ENCODE measurements at places on chromosomes 4 and X. TPM values are rescaled to one million over a fixed set of nuclear protein-coding genes. Genes with fewer than 3 reads are reported as not detected.

GRCh38 chr4:77226939-77227705, 70.1 kb downstream of the CCNG2 start:
- H3K27ac ChIP-seq: no peak overlapping the region
- H3K36me3 ChIP-seq: no peaks in the 10 kb centered on the region
- no peak overlapping the region for H3K4me3 ChIP-seq
- no peaks in the 10 kb centered on the region for H3K27me3 ChIP-seq
- no peak for DNase-seq

The TBC1D1 gene
- 66.4 TPM for polyA plus RNA-seq

The PRSS12 gene
- not detected for polyA plus RNA-seq

DNA sequence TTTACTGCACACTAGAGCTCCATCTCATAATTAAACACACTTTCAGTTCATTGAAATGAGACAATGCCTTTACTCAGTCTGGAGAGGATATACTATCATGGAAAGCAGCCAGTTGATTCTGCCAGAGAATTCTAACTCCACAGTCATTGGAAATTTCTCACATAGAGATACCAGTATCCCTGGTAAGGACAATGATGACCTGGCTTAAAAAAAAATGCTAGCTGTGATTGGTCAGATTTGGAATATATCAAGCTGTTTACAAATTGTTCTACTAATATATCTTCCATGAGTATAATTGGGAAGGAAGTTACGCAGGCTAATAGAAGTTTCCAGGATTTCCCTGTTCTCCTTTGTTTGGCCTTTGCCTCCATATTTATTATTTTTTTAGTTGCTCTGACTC, 34.5 kb upstream of the TLL1 start:
- H3K4me1 ChIP-seq: no peaks in the 10 kb centered on the region
- no peaks in the 10 kb centered on the region for H3K27me3 ChIP-seq
- no peak for DNase-seq
- H3K27ac ChIP-seq: no peak overlapping the region
- no peak overlapping the region for H3K4me3 ChIP-seq

DNA sequence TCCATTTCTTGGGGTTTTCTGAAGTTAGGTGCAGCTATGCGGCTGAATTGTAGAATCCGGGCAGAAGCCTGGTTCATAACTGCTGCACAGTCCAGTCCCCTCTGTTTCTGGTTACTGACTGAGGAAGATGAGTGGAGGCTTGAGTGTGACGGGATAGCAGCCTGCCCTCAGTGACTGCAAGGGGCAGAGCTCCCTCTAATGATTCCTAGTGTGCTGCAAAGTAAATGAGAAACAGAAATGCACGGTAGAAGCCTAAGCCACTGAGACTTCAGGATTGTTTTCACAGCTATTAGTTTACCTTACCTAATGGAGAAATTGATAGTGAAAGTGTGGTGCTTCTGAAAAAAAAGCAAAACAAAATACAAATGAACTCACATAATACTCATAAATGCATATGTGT, 189.2 kb downstream of the GPM6A start:
- no peak overlapping the region for H3K4me3 ChIP-seq
- no peaks in the 10 kb centered on the region for H3K27me3 ChIP-seq
- H3K36me3 ChIP-seq: no peaks in the 10 kb centered on the region
- H3K27ac ChIP-seq: no peak overlapping the region

- H3K36me3 ChIP-seq: no peaks in the 10 kb centered on the region
- H3K4me3 ChIP-seq: no peak overlapping the region
- DNase-seq: no peak
- no peak overlapping the region for H3K27ac ChIP-seq
- H3K4me1 ChIP-seq: no peaks in the 10 kb centered on the region
These were observed 55.8 kb downstream of the FRMPD3 start for GRCh38 chrX:107505223-107505622.

The NEIL3 gene
- polyA plus RNA-seq: not detected

- no peaks in the 10 kb centered on the region for H3K27me3 ChIP-seq
- H3K4me3 ChIP-seq: no peak overlapping the region
- H3K4me1 ChIP-seq: peaks cover 2% of the 10 kb centered on the region
- no peak overlapping the region for H3K27ac ChIP-seq
- H3K36me3 ChIP-seq: no peaks in the 10 kb centered on the region
- no peak for DNase-seq
These were observed 17.3 kb downstream of the NIPAL1 start for GRCh38 chr4:48033825-48034413.

DNA sequence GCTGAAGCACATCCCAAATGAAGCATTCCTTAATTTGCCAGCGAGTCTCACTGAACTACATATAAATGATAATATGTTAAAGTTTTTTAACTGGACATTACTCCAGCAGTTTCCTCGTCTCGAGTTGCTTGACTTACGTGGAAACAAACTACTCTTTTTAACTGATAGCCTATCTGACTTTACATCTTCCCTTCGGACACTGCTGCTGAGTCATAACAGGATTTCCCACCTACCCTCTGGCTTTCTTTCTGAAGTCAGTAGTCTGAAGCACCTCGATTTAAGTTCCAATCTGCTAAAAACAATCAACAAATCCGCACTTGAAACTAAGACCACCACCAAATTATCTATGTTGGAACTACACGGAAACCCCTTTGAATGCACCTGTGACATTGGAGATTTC, 14.6 kb downstream of the TLR8 start:
- no peak overlapping the region for H3K4me3 ChIP-seq
- no peak overlapping the region for H3K27ac ChIP-seq
- no peaks in the 10 kb centered on the region for H3K36me3 ChIP-seq
- no peak for DNase-seq

The RTL9 gene
- polyA plus RNA-seq: not detected

GRCh38 chr4:32189130-32189529, 1469.0 kb downstream of the PCDH7 start:
- H3K36me3 ChIP-seq: no peaks in the 10 kb centered on the region
- no peak for DNase-seq
- no peak overlapping the region for H3K4me3 ChIP-seq
- no peak overlapping the region for H3K27ac ChIP-seq
- no peaks in the 10 kb centered on the region for H3K4me1 ChIP-seq
- no peaks in the 10 kb centered on the region for H3K27me3 ChIP-seq

- H3K4me3 ChIP-seq: no peak overlapping the region
- no peak for DNase-seq
- peaks cover 3% of the 10 kb centered on the region for H3K36me3 ChIP-seq
- no peak overlapping the region for H3K27ac ChIP-seq
- no peaks in the 10 kb centered on the region for H3K27me3 ChIP-seq
These were observed 321.6 kb downstream of the ARHGAP10 start for GRCh38 chr4:148053298-148054003.

The TRIM75 gene
- polyA plus RNA-seq: not detected

DNA sequence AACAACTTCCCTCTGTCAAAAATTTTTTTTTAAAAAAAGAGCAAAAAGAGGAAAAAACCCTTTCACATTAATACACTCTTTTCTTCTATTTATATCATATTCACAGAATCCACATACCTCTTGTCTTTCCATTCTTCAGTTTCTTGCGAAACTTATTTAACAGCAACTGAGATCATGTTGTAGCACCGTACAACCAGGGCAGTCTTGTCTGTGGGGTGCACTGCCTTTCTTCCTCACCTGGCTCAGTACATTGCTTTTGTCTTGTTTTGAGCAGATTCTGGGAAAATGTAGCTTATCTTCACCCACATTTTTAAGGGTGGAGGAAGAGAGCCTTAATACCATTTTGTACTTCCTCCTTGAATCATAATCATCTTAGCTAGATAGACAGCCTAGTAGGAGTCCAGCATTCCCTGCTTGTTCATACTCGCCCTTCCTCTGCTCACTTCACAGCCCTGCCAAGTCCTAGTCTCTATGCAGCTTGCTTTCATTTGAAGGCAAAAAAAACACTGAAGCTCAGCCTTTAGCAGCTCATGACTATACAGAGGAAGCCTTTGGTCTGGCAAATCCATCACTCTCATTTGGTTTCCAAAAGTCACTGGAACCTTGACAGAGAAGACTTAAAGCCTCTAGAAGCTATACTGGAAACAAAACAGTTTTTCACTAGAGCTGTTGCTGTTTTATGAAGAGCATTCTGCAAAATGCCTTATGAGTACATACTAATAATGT, 140.6 kb upstream of the BANK1 start:
- H3K4me1 ChIP-seq: no peaks in the 10 kb centered on the region
- no peak overlapping the region for H3K4me3 ChIP-seq
- no peak overlapping the region for H3K27ac ChIP-seq
- no peaks in the 10 kb centered on the region for H3K36me3 ChIP-seq

- no peaks in the 10 kb centered on the region for H3K27me3 ChIP-seq
- DNase-seq: no peak
- H3K27ac ChIP-seq: no peak overlapping the region
- H3K4me1 ChIP-seq: no peaks in the 10 kb centered on the region
These were observed 297.3 kb upstream of the CASK start for GRCh38 chrX:42220666-42221065.

The PAQR3 gene
- 8.9 TPM for polyA plus RNA-seq

- no peaks in the 10 kb centered on the region for H3K36me3 ChIP-seq
- no peaks in the 10 kb centered on the region for H3K4me1 ChIP-seq
- DNase-seq: no peak
- H3K27me3 ChIP-seq: no peaks in the 10 kb centered on the region
- H3K27ac ChIP-seq: no peak overlapping the region
These were observed 265.9 kb upstream of the GK2 start for GRCh38 chr4:79673898-79674297.

DNA sequence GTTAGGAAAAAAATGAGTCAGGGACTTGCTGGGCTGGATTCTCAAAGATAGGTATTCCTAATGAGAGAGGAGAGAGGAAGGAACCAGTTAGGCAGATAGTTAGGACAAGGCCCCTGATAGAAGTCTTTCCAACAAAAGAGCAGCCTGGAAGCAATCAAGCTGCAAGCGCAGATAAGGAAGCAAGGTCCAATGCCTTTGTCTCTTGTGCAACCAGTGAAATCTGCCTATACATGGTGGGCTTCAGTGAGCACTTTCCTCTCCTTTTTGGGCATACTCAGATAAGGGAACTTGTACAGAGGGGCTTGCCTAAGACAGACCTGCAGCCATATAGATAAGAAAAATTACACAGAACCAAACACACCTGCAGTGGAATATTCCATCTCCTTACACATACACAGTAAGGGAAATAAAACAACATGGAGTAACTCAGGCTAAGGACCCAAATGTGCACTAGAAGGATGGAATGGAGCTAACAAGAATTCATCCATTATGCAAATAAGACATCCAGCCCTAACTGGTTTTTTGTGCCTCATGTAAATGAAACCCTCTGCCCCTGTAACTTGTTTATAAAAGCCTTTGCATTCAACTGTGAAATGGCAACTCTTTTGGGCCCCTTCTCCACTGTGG, 68.8 kb downstream of the PCDH18 start:
- no peaks in the 10 kb centered on the region for H3K4me1 ChIP-seq
- H3K27me3 ChIP-seq: no peaks in the 10 kb centered on the region
- H3K27ac ChIP-seq: no peak overlapping the region
- H3K36me3 ChIP-seq: no peaks in the 10 kb centered on the region

DNA sequence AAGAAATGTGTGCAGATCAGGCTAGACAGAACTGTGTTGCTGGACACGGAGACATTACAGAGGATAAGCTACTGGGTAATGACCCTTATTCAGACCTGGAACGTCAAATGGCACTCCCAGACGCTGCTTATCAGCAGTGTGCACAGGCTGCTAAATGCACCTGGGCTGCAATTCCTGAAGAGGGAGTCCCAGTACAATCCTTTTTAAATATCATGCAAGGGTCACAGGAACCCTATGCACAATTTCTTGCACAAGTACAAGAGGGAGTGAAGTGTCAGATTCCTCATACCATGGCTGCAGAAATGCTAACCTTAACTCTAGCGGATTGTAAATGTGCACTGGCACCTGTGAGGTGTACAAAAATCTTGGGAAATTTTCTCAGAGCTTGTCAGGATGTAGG, 16.9 kb downstream of the SPIN2B start:
- H3K4me3 ChIP-seq: no peak overlapping the region
- DNase-seq: no peak
- H3K27me3 ChIP-seq: no peaks in the 10 kb centered on the region
- H3K4me1 ChIP-seq: no peaks in the 10 kb centered on the region
- no peak overlapping the region for H3K27ac ChIP-seq

GRCh38 chrX:12866451-12867377, at the start of gene TLR7:
Gene TLR7, plus strand, starts transcription at chrX:12867072. Its CDS starts 507 bp downstream, at chrX:12867579.
- H3K27ac ChIP-seq: no peak within 1 kb of the TSS
- peaks cover 1% of the 10 kb centered on the region for H3K27me3 ChIP-seq
- H3K4me1 ChIP-seq: no peaks in the 10 kb centered on the region
- no peak within 1 kb of the TSS for H3K4me3 ChIP-seq

DNA sequence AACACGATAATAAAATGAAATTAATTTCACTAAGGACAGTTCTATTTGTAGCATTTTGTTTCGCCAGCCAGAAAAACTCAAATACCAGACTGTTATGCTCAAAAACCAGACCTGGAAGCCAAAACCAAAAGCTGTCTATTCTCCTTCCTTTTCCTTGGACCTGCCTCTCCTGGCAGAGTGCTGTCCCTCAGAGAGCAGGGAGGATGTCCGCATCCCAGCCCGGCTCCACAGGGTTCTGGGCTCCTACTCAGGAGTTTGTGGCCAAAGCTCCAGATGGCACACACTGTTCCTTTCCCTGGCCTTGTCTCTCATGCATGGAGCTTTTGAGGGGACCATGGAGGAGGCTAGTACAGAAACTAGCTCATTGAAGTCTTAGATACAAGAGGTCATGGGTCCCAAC, 41.9 kb upstream of the C1QTNF7 start:
- H3K4me3 ChIP-seq: no peak overlapping the region
- peak; percentile 66 for DNase-seq
- peaks cover 6% of the 10 kb centered on the region for H3K4me1 ChIP-seq
- no peaks in the 10 kb centered on the region for H3K36me3 ChIP-seq
- peak overlapping the region; percentile 30 for H3K27ac ChIP-seq
- no peaks in the 10 kb centered on the region for H3K27me3 ChIP-seq

DNA sequence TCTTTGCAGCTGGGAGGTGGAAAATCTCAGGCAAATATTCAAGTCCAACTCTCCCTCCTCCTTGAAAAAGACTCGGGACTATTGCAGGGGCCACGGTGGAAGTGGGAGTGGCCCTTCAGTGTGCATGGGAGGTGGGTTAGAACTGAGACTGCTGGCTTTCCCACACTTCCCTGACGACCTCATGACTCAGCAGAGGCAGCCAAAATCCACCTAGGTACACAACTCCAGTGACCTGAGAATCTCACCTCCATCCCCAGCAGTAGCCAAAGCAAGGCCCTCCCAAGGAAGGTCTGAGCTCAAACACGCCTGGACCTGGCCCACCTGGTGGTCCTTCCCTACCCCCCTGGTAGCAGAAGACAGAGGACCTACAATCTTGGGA, 6.2 kb upstream of the UGT2B17 start:
- H3K27ac ChIP-seq: no peak overlapping the region
- no peaks in the 10 kb centered on the region for H3K27me3 ChIP-seq
- H3K4me1 ChIP-seq: no peaks in the 10 kb centered on the region
- H3K36me3 ChIP-seq: no peaks in the 10 kb centered on the region
- H3K4me3 ChIP-seq: no peak overlapping the region

GRCh38 chrX:120251471-120252011, 929 bp downstream of the ZBTB33 start:
- no peaks in the 10 kb centered on the region for H3K4me1 ChIP-seq
- peak overlapping the region; percentile 95 for H3K4me3 ChIP-seq
- H3K27ac ChIP-seq: peak overlapping the region; percentile 6

DNA sequence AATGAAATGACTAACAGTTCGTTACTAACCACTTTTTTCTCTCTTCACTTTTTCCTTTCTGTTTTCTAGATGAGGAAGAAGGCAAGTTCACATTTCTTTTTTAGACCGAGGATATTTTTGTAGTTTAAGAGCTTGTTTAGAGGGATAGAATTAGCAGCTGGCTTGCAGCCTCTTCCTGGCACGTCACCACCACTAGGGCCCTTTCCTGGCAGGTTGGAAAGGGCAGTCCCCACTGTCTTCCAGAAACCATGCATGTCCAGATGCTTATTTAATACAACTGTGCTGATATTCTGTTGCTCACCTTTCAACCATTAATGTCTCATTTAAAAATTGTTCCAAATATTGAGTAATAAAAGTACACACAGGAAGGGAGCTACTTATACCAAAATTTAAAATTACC, 209.5 kb upstream of the PACRGL start:
- no peaks in the 10 kb centered on the region for H3K4me1 ChIP-seq
- H3K27me3 ChIP-seq: no peaks in the 10 kb centered on the region
- H3K27ac ChIP-seq: no peak overlapping the region
- H3K36me3 ChIP-seq: no peaks in the 10 kb centered on the region
- DNase-seq: no peak
- H3K4me3 ChIP-seq: no peak overlapping the region
